Natural killer cell (primary cell): ENCODE measurements at places on chromosomes 5 and 9. TPM values are rescaled to one million over a fixed set of nuclear protein-coding genes. Genes with fewer than 3 reads are reported as not detected.
A peak's percentile ranks its signal among the peaks of the same experiment; 100 is the strongest.

DNA sequence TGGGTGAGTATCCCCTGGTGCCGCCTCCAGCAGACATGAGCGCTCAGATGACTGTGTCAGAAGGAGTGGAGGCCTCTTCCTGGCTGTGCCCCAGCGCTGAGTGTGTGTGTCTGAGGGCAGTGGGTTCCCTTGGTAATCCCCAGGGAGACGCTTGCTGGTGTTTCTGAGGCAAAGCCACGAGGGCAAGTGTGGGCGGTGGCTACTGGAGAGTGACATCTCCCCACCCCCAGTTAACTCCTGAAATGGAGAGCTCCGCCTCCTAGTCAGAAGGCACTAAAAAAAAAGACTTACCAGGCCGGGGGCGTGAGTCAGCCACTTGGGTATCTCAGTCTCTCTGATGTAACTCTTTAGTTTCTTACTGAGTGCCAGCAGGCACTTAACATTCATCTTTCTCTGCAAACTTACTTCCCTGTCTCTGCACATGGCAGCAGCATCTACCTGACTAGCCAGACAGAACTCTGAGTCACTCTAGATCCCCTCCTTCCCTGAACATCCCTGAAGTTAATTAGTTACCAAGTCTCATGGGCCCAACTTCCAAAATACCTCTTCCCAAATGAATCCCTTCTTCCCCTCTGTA lies 19.3 kb downstream of the ORM2 start:
- DNase-seq: peak; percentile 78

GRCh38 chr9:116387934-116388698 lies 234.5 kb downstream of the PAPPA start:
- DNase-seq: no peak

- DNase-seq: no peak
These were observed 33.8 kb downstream of the DAB2IP start for GRCh38 chr9:121685146-121685794.

DNA sequence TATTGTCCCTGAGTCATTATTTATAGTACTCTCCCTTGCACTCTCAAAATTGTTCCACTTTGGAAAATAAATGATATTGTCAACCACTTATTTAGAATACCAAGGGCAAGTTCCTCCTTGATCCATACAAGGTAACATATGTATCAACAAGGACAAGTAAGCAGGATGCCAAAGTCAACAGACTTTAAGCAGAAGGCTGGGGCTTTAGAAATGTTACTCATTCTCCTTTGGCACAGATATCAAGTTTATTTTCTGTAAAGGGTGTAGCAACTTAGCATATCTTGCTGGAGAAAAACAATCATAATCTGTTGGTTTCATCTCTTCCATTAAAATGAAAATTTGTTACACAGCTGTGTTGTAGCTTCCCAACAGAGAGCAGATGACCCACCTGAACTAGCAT lies 248.7 kb upstream of the SLC30A5 start:
- DNase-seq: no peak

DNA sequence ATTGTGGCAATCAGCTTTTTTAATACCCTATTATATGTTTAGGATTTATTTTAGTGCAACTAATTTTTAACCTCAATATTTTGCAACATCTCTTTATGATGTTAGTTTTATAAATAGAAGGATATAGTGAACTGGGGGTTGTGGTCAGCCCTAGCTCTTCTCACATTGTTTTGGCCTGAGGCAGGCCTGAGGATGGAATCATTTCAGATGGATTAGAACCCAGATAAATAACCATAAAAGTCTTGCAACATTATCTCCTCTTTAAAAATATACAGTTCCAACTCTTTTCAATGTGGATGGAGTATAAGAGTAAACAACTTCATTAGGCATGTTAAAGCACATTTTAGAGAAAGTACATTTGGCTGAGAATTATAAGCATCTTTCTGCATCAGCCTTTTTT lies 522.7 kb downstream of the NR2F1-AS1 start:
- no peak for DNase-seq

DNA sequence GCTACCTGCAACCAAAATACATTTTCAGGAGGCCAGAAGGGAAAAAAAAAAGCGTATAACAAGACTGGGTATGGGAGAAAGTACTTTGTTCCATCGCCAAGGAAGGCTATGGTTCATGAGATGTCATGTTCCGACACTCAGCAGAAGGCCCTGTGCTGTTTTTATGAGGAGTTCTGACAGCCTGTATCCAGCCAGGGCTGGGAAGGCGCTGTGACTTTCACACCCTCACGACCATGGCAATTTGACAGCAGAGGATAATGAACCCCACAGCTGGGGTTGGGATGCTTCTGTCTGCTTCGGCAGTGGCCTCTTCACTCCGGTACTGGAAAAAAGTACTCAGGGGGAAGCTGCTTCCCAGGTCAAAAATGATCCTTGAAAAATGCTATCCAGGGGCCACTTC lies 154.4 kb downstream of the PRELID2 start:
- DNase-seq: no peak

GRCh38 chr9:4389755-4390154 lies 89.9 kb upstream of the GLIS3 start:
- no peak for DNase-seq

GRCh38 chr5:91162534-91163381 lies 220.4 kb downstream of the ARRDC3 start:
- peak; percentile 62 for DNase-seq

DNA sequence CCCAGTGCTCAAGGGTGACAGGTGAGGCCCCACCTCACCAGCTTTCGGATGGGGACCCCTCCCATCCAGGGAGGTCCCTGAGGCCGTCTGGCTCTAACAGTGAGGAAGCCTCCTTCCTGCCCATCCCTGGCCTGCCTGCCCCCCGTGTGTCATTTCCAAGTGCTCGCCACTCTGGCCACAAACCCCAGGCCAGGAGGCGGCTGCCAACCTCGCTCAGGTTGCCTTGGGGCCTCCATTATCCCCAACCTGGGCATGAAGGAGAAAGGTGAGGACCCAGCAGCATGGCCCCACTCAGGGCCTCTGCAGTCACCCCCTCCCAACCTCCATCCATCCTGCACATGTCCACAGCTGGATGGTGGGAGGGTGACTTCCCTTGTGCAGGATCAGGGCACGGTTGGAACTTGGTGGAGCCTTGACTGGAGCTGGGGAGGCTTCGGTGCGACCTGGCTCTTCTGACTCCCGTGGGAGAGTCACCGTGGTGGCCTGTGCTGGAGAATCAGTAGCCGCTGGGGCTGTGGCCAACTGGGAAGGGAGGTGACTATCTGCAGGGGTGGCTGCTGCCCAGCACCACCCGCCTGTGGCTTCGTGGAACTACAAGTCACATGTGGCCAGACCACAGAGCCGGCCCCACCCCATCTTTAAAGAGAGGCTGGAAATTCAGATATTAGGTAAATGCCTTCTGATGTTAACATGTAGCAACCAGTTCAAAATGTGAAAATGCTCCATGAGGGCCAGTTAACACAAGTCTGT lies 37.5 kb upstream of the GFPT2 start:
- no peak for DNase-seq

- no peak for DNase-seq
These were observed 74.6 kb downstream of the FEM1C start for GRCh38 chr5:115469904-115470516.

The MELK gene
- total RNA-seq: 1.6 TPM

The IFNA13 gene
- not detected for total RNA-seq

The IFNB1 gene
- total RNA-seq: not detected

The CER1 gene
- total RNA-seq: not detected

The F2RL2 gene
- not detected for total RNA-seq

The MSMP gene
- not detected for total RNA-seq
